ENCODE measurements at places on chromosomes 12 and 14. TPM values are rescaled to one million over a fixed set of nuclear protein-coding genes. Genes with fewer than 3 reads are reported as not detected.
A peak's percentile ranks its signal among the peaks of the same experiment; 100 is the strongest.

The HELB gene
- 3.2 TPM for total RNA-seq

The HCAR2 gene
- not detected for total RNA-seq

The PMCH gene
- not detected for total RNA-seq

The SPRYD4 gene
- 2.7 TPM for total RNA-seq

DNA sequence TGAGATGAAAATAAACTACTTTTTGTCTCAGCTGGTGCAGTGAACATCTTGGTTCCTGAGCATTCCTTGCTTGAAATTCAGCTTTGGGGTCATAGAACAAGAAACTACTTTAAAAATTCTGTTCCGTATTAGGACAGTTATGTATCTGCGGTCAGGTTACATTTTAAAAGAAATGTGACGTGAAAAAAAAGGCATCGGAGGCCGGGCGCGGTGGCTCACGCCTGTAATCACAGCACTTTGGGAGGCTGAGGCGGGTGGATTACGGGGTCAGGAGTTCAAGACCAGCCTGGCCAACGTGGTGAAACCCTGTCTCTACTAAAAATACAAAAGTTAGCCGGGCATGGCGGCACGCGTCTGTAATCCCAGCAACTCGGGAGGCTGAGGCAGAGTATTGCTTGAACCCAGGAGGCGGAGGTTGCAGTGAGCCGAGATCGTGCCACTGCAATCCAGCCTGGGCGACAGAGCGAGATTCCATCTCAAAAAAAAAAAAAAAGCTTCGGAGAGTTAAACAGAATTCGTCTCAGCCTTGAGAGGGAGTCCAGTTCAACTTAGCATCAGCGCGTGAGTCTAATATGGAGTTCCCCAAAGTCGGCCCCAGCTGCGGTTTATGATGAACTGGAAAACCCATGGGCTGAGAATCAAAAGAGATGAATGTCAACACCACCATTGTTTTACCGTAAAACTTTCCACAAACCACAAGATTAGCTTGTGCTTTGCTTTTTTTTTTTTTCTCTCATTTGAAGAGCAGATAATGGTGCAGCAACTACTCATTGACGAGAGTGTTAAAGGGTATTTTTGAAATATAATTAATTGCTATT, 2.1 kb upstream of the SLC2A13 start:
- DNase-seq, result peak; percentile 62

DNA sequence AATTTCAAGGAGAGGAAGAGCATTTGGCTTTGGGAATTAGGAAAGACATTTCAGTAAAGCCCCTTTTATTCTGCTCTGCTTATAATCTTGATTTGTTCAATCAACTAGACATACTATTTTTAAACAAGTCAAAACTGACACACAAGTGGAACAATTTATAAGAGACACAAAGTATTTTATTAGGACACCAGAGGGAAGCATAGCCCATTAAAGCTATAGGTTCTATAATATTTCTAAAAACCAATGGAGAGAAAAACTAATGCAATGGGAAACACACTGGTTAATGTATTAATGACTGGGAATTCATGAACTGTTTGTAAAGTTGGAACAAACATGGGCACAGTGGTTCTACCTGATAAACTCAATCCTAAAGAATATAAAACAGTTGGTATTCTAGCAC, 15.3 kb upstream of the CERS5 start:
- no peak for DNase-seq

- DNase-seq, result peak; percentile 81
Measured at GRCh38 chr14:81269100-81269978, 48.6 kb upstream of the GTF2A1 start.

DNA sequence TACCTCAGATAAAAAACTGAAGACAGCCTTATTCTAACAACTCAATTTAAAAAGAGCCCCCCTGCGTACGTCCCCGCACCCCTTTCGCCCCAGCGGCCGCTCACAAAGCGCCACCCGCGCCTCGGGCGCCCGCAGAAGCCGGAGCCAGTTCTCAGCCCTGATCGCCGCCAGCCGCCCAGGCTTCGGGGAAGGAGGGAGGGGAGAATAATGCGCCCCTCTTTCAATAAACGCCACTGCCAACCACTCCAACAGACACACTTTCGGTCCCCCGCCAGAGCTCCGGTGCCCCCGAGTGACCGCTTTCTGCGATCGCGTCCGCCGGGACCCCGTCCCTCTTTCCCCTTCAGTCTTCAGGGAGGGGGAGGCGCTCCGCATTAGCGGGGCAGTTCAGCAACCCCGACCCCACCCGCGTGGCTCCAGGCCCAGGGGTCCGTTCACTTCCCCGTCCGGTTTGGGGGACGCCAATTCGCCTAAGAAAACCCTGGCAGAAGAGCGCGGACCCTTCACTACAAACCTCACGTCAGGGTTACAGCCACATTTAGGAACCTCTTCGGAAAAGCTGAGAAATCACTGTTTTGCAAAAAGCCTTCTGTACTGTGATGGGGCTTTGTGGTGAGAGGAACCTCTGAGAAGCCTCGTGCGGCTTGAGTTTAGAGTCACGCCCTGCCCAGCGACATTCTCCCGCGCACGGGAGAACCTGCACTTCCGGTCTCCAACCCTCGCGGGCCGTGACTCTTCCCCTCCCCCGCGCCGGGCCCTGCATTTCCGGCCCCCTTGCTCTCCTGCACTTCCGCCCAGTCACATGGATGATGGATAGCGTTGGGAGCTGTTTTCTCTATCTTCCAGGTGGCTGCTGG, 18.7 kb downstream of the FOXG1 start:
- no peak for DNase-seq

DNA sequence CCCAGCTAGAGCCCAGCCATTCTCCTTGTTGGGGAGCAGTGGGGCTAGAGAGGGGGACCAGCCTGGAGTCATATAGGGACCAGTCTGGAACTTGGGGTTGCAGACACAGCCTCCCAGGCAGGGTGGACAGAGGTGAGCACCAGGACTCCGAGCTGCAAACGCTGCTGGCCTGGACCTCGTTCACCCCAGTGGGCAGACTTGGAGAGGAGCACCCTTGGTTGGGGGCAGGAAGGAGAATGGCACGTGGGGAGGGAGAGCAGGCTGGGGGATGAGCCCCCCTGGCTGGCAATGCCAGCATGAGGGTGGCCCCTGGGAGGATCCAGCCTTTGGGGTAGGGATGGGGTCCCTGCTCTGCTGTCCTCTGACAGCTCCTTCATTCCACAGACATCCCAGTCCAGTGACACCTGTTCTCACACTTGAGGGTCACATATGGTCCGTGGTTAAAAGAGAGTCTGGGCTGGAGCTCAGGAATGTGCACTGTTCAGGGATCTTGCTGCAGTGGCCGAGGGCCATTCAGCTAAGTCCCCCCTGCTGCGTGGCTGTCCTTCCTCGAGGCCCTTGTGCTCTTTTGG, 2.8 kb downstream of the LBHD2 start:
- DNase-seq, result peak; percentile 87

- no peak for DNase-seq
Measured at GRCh38 chr12:78672033-78672432, 192.5 kb upstream of the SYT1 start.

DNA sequence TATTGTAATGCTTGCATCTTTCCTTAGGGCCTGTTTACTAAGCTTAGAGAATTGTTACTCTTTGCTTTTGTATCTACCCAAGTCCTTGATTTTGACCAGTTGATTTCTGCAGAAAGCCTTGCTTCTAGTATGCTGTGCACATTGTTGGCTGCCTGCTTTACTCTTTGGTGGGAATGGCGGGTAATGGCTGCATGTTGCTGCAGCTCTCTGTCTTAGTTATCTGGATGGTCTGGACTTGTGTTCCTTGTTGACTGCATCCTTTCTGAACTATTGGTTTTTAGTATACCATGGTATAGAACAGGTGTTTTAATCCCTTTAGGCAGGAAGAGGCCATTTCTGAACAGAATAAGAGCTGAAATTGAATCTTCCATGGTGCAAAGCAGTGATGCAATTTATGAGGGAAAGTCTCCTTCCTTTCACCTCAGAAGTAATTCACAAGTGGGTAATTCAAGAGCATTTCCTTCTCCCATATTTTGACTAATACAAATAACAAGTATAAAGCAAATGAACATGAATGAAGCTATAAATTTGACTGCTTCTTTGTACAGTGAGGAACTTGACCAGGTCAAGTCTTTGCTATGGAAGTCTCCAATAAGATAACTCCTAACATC, 466.4 kb downstream of the NPAS3 start:
- no peak for DNase-seq

GRCh38 chr14:21106498-21107282, 5.8 kb downstream of the TMEM253 start:
- peak; percentile 83 for DNase-seq
